ENCODE measurements at places on chromosomes 3 and 15.

GRCh38 chr3:197083486-197083885 lies 53.9 kb upstream of the MELTF start:
- DNase-seq, result no peak

DNA sequence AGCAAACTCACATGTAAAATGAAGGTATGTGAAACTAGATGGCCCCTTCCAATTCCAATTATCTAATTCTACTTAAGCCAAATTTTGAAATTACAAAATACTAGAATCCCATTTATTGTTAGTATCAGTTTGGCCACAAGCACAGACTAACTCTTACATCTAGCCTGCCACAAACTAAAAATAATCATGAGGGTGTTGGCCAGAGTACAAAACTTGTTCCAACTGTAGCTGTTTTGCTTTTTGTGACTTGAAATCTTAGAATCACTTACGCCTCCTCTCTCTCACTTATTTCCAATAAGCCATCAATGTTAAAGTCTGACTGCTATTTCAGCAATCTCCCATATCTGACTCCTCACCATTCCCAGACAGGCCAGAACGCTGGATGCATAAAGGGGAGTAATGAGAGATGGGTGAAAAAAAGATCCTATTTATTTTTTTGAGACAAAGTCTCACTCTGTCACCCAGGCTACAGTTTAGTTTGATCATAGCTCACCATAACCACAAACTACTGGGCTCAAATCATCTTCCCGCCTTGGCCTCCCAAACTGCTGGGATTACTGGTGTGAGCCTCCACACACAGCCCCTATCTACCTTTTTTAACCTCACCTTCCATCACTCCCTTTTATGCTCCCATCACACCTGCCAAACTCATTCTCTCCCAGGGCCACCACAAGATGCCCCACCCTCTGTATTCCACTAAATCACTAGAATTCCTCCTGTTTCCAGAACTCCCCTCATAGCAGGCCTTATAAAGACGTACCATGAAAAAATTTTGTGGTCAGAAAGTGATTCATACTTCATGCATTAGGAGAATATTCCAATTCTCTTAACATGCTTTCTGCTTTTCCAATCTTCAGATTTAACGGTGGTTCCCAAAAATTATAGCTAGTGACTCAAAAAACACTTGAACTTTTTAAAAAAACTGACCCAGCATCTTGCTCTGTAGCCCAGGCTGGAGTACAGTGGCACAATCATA lies 36.5 kb downstream of the ATOSA start:
- DNase-seq, result no peak

- DNase-seq, result no peak
These were observed 37.6 kb downstream of the GBE1 start for GRCh38 chr3:81723732-81724313.

DNA sequence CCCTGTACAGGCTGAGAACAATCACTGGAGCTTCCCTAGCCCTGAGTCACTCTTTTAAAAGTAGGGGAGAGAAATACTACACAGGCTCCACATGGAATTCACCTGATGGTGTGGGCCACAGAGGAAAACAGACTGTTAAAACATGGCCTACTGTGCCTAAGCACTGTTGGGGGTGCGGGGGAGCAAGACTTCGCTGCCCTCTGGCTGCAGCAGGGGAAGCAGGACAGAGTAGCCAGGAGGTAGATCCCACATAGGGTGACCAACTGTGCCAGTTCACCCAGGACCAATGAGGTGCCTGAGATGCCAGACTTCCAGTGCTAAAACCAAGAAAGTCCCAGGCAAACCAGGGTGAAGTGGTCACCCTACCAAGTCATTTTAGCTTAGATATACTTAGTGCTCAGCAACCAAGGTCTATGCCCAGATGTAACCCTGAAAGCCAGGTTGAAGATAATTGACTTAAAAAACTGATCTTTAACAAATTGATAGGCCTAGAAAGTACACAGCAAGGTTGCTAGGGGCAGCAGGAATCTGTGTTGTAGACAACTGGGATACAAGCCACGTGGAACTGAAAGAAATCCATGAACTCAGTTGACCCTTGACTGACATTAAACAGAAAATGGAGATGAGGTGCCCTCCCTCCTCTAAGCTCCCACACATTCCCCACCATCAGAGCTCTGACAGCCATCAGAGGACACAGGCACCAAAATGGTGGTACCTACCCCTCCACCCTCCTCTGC lies 344.2 kb upstream of the PPP2R3A start:
- DNase-seq, result no peak

All from coronary artery (tissue), 2 donors.